ENCODE measurements at places on chromosomes 13 and 19.

GRCh38 chr13:98450539-98451111, 126.3 kb downstream of the STK24 start:
- DNase-seq = no peak

DNA sequence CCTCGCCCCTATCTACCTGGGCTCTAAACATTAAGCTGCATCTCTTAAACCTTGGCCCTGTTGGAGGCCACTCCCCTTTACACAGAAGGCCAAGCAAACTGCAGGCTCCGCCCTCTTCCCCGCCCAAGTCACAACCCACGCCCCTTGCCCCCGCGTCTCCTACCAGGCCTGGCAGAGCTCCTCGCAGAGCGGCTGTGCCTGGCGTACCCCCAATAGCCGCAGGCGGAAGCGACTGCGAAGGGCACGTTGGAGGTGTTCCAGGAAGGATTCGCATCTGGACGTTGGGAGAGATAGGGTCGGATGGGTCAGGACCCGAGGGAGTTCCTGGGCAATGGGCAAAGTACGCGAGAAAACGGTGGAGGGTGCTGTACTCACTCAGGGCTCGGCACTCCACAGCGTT, 5.9 kb downstream of the RTBDN start:
- no peak for DNase-seq

- no peak for DNase-seq
Observed at GRCh38 chr19:51119101-51119500, 5.6 kb upstream of the SIGLEC9 start.

GRCh38 chr19:14565765-14566711, 5.8 kb downstream of the NDUFB7 start:
- DNase-seq = no peak

GRCh38 chr13:110246530-110246929, 60.4 kb downstream of the COL4A1 start:
- DNase-seq = no peak

DNA sequence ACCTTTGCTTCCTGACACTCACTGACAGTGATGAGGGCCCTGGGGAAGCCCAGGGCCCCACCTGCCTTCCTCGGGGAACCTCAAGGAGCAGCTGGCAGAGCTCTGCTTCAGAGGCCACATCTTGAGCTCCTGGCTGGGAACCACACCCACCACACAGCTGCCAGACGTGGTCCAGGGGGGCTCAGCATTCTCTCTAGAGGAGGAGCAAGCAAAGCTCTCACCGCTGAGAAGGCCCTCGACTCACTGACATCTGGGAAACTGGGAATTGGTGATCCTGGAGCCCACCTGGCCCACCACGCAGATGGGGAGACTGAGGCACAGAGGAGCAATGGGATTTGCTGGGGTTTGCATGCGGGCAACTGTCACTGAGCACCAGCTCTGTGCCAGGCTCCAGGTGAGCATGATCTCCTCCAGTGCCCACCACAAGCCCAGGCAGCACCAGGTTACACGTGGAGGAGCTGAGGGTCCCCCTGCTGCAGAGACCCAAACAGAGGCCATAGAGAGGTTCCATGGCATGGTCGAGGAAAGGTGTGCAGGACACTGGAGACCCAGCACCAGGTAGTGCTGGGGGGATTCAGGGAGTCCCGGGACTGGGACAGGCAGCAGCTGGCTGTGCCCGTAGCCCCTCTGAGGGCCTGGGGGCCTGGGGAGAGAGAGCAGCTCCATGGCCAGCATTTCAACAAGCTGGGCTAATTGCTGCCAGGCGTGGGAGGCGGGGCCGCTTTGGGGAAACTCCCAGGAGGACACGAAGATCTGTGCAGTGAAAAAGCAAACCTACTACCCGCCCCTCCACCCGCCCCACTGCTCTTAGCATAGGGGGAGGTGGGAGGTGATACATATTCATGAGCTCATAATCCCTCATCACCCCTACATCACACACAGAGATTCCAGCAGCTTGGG, 33.4 kb downstream of the PEPD start:
- DNase-seq = no peak

- no peak for DNase-seq
Observed at GRCh38 chr19:9885077-9885552, 50.0 kb downstream of the PIN1 start.

DNA sequence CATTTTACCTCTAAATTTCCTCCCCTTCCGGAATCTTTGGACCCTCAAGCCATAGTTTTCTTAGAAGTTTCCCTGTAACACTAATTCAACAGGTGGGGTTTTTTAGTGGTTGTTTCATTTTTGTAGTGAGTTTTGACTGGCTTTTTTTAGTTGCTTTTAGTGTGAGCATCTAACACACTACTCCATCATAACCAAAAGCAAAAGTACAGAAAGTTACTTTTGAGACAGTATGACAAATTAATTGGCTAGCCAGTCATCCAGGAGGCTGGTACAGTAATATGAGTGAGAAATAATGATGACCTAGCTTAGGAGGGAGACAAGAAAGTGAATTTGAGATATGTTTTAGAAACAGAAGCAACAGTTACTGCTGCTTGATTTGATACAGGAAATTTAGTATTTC, 71.5 kb downstream of the DNAJC15 start:
- DNase-seq = no peak

- DNase-seq = no peak
Observed at GRCh38 chr19:3931041-3931440, 1.8 kb upstream of the NMRK2 start.

GRCh38 chr13:36051082-36051481, 80.1 kb downstream of the DCLK1 start:
- no peak for DNase-seq

DNA sequence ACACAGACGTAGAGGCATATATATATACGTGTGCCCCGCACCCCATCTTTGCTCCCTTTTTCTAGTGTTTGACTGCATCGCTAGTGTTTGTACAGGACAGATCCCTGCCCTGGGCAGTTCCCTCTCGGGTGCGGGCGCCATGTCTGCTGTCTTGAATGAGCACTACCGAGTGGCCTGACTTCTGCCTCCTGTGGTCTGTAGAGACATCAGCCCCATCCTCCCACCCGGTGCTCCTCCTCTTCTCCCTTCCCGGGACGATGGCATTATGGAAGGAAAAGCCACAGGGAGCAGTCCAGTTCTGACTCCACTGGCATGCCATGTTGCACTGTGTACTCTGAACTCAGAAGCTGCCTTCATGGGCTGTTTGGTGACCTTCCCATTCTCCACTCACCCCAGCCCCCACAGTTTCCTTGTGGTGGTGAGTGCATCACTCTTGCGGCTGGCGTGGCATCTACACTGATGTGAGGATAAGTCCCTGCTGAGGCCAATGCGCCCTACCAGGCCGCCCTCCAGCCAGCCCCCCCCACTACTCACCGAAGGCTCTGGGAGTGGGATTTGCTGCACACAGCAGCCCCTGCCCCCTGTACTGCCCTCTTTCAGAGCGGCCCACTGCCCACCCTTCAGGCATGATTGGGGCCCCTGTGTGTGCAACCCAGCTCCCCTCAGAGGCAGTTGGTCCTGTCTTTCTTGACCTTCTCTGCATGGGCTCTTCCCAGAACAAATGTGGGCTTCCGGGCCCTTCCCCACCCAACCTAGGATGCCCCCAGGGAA, 25.2 kb downstream of the TDRD12 start:
- DNase-seq = no peak

GRCh38 chr13:91323349-91323748, 24.1 kb upstream of the MIR17HG start:
- DNase-seq = no peak

- no peak for DNase-seq
Observed at GRCh38 chr13:102697929-102698648, 3.2 kb upstream of the METTL21C start.

DNA sequence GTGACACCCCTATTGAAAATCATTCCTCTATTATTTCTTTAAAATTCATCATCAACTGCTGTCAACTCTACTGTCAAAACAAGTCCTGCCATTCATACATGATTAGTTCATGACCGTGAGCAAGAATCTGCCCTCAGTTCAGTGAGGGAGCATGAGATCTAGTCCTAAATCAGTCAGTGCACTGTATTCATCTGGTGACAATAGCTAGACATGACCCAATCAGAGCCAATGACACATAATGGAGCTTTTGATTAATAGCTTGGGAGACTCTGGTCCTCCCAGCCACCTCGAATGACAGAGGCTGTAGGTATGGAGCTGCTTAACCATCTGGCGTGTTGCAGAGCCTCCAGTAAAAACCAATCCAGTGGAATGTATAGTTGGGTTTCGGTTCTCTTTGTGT, 46.9 kb upstream of the ARGLU1 start:
- no peak for DNase-seq

DNA sequence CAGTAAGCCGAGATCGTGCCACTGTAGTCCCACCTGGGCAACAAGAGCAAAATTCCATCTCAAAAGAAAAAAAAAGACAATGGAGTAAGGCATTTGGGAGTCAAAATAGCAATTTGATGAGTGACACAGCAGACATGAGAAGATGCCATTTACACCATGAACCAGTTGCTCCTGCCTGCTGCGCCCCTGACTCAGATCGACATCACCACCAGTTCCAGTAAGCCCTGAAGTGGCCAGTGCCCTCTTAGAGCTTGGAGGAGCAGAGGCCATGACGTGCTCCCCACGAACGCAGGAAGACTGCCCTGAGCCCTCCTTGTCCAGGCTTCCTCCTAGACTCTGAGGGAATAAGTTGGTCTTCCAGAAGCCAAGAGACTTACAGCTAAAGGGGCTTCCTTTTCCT, 339.2 kb downstream of the MYO16 start:
- no peak for DNase-seq

DNA sequence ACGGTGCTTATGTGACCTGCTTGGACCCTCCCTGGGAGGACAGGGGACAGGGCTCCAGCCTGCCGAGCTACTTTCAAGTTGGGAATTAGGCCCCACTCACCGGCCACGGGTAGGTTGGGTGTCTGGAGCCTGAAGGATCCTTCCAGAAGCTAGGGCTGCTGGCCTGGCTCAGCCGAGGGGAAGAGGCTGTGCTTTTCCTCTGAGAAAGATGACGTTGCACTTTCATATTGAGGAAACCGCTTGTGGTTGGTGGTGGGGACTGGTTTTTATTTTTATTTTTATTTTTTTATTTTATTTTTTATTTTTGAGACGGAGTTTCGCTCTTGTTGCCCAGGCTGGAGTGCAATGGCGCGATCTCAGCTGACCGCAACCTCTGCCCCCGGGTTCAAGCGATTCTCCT, at the start of gene TMEM150B:
Gene TMEM150B (minus strand): TSS at position 170 of the 400 bp plus-strand sequence. CDS start 4,305 bp downstream, outside the sequence.
- no peak for DNase-seq

GRCh38 chr19:46959894-46960556, 59.6 kb upstream of the NPAS1 start:
- no peak for DNase-seq

DNA sequence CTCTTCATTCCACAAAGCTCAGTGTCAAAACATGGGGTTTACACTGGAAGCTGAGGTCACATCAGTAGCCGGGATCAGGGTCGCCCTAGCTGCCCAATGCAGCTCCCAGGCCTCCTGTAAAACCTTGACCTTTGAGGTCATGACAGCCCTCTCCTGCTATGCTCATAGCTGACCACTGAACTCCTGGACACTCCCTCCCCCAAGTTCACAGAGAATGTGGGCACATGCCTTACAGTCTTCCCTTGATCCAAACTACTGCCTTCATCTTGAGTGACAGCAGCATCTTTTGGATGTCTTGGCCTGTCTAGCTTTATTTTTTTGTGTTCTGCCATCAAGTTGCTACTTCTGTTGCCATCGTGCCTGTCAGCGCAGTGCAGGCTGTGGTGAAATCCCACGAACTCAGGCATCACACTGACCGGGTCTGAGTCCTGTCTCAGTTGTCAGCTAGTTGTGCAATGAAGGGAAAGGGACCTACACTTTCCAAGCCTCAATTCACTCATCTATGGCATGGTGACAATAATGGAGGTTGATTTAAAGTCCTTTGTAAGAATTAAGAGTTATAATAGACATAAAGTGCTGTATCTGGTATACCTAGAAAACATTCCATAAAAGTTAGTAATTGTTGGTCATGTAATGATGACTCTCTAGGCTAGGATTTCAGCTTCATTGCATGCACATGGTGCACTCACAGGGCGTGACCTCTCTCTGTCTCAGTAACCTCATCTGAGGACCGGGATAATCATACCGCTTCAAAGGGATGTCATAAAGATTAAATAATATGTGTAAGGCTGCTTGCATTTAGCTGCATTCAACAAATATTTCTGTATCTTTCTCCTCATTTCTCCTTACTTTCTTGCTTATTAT, 16.4 kb upstream of the ALOX5AP start:
- DNase-seq = no peak

DNA sequence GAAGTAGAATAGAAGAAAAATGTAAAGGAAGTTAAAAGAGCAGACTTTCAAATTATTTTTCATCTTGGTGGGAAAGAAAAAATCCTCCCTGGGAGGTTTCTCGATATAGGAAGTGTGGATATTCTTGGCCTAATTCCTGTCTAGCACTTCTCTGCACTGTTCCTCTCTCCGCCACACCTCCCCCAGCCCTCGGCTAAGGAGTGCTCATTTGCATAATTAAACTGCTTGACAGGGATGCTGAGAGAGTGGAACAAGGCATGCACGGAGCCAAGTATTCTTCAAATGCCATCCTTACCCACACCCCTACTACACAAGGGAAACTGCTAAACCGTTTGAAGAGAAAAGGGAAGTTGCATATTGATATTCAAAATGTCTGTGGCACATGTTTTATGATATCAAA, 511.0 kb upstream of the HTR2A start:
- no peak for DNase-seq

DNA sequence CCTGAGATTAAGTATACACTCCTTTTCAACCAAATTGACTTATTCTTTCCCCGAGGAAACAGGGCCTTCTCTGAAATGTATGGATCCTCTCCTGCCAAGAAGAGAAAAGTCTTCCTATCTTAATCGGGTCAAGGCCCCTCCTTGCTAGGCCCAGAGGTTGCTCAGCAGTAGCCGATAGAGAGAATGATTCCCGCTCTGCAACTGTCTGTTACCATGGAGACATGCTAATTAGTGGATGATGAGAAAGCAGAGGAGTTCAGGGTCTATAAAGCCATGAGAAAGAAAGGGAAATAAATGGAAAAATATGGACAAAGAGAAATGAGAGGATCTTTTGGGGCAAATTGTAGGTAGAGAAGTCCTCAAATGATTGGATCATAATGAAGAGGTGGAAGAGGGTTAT, 103.5 kb downstream of the POU4F1 start:
- no peak for DNase-seq

DNA sequence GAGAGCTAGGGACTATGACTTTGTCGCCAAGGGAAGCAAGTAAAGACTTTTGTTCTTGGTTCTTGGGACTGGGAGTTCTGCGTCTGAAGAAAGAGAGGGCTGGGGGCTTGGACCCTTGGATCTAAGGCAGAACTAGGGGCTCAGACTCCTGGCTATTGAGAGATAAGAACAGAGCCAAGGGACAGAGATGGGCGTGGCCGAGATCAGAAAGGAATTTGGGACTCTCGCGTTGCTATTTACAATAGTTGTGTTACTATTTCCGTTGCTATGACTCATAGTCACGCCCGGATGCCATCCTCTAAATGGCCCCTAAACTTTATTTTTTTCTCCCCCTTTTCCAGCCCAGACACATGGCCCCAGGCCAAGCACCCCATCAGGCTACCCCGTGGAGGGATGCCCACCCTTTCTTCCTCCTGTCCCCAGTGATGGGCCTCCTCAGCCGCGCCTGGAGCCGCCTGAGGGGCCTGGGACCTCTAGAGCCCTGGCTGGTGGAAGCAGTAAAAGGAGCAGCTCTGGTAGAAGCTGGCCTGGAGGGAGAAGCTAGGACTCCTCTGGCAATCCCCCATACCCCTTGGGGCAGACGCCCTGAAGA, 759 bp downstream of the PPP1R15A start:
- peak; percentile 74 for DNase-seq

Measured in activated T-cell treated with anti-CD3 and anti-CD28 coated beads, Interleukin-2, amount 50 U/mL, for 1 hour (primary cell).